ENCODE measurements at places on chromosomes 2 and 18. TPM values are rescaled to one million over a fixed set of nuclear protein-coding genes. Genes with fewer than 3 reads are reported as not detected.

DNA sequence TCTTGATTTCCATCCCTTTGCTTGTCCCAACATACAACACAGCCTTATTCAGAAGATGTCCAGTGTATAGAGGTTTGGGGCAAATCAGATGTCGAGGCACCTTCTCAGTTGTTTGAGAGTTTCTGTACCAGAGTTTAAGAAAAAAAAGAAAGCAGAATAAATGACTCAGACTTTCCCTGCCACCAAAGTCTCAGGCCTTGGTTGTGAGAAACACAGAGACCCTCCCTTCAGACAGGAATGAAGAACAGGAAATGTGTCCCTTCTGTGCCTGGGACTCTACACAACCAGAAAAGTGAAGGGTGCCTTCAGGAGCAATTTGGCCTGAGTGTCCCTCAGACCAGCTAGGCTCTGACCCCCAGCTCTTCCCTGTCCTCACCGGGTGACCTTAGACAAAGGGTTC is 37.3 kb upstream of the REL start:
- no peak for DNase-seq

DNA sequence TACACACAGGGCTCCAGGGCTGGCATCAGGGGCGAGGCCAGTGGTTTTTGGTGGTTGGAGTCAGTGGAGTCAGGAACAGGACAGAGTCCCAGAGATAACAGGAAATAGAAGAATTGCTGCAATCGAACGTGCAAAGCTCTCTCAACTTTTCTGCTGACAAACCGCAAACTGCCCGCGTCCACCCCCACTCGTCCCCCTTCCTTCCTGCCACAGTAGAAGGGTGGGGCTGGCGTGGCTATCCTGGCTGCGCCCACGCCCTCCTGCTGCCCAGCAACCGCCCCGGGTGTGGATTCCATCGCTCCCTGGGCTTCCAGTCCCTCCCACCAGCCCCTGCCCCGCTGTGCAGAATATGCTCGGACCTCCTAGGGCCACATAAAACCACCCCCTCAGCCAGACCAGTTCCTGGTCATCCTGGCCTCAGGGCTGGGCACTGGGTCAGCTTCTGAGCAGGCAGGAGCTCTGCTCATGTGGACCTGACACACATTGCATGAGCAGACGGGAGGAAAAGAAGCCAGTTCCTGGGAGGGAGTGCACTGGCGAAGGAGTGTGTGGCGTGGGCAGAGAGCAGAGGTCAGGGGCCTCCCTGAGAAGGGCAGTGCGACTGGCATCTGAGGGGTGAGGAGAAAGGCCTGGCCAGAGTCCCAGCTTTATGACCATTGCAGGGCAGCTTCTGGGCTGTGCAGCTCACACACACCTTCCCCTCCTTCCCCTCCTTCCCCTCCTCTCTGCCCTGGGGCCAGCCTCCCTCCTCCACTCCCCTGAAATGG is 85.4 kb upstream of the ATG16L1 start:
- DNase-seq, result no peak

DNA sequence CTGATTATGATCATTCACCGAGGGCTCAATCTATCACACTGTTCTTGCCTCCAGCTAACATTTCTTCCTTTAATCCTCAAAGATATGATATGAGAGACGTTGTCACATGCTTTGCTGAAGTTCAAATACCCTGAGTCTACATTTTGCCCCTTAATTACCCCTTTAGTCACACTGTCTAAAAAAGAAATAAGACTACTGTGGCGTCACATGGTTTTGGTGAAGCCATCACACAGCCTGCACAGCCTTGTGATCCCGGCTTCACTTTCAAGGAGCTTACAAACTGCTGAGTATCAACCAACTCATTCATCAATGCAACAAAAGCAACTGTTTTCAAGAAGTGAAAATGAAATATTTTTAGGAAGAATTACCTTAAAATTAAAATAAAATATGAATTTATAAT is 31.9 kb upstream of the SOCS6 start:
- no peak for DNase-seq

DNA sequence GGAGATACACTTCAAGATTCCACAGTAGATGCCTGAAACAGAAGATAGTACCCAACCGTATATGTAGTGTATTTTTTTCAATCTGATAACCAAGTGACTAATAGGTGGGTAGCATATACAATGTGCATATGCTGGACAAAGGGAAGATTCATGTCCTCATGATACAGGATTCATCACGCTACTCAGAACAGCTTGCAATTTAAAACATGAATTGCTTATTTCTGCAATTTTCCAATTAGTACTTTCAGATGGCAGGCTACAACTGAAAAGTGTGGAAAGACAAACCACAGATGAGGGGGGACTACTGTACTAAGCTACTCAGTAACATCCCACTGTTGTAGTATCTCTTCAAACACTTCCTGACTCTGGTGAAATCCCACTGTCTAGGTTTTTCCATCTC is 3.7 kb downstream of the IER3IP1 start:
- DNase-seq, result no peak

- DNase-seq, result no peak
Measured at GRCh38 chr2:235343869-235344268, 150.0 kb upstream of the AGAP1 start.

DNA sequence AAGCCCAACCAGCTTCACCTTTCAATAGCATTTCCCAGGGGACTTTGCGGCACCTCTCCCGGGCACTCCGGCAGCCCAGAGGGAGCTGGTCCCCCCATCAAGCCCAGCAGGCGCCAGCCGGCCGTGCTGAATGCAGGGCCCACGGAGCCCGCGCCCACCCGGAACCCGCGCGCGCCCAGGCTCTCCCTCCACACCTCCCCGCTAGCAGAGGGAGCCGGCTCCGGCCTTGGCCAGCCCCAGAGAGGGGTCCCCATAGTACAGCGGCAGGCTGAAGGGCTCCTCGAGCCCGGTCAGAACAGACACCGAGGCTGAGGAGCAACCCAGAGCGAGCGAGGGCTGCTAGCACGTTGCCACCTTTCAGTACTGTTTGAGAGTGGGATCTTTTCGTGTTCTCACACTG is 300.8 kb downstream of the DSEL start:
- DNase-seq, result peak; percentile 85

- no peak for DNase-seq
Measured at GRCh38 chr2:172089633-172090032, 4.3 kb downstream of the DLX1 start.

LCT gene
- total RNA-seq, result not detected

DNA sequence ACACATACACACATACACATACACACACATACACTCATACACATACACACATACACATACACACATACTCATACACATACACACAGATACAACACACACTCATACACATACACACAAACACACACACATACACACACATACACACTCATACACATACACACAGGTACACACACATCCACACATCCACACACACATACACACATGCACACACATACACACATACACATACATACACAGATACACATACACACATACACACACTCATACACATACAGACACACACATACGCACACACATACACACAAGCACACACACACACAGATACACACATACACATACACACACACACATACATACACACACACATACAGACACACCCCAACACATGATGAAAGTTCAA is 729.1 kb upstream of the SOX11 start:
- no peak for DNase-seq

GRCh38 chr2:166321076-166321475 is 54.7 kb downstream of the SCN9A start:
- no peak for DNase-seq

GRCh38 chr2:29000481-29000880 is 19.4 kb downstream of the TOGARAM2 start:
- no peak for DNase-seq

PAPOLG gene
- 12.7 TPM for total RNA-seq

- DNase-seq, result no peak
Measured at GRCh38 chr18:5895299-5895875, at the start of gene TMEM200C. Gene TMEM200C, minus strand, starts transcription at chr18:5895522. Its CDS starts 3,459 bp downstream, at chr18:5892063.

DNA sequence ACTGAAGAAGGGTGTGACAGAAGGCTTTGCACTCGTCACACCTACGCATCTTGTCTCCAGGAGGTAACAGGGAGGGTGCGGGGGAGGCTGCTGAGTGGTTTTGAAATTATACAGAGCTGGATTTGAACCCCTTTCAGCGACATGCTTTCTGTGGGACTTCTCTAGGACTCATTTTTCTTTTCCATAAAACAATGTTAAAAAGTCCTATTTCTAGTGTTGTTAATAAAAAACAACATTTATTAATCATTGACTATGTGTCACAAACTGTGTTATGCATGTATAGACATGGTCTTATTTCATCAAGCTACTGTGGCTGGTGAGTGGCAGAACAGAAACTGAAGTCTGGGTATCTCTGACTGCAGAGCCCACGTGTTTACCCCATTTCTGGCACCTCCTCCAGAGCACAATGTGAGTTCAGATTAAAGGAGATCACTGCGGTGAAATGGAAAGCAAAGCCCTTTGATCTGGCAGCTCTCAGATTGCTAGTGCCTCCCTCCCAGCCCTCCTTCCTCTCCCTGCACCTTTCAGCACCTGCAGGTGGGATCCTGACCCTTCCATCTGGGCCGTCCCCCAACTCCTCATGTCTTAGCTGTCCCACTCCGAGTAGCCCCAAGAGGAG is 315.5 kb upstream of the MYT1L start:
- DNase-seq, result no peak

GRCh38 chr2:69686813-69687212 is 43.3 kb upstream of the AAK1 start:
- DNase-seq, result no peak

DNA sequence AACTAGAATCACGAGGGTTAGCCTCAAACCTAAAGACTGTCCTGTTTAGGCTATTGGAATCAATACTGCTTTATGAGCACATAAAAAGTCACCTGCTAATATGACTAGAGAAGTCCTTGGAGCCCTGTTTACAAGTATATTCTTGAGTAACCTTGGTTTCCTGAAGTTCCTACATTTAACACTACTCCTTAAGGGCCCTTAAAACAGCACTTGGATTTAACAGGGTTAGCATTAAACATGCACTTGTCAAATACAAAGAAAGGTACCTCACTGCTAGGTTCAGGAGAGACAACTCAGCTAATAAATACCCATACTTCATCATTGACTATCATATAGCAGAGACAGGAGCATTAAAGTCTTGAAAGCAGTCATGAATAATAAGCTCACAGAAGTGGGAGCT is 96.7 kb downstream of the SLC5A7 start:
- DNase-seq, result no peak

CAPG gene
- total RNA-seq, result 77.6 TPM

- no peak for DNase-seq
Measured at GRCh38 chr2:203510941-203511305, 24.2 kb downstream of the RAPH1 start.
